ENCODE measurements at places on chromosomes 2 and 18.

- no peak for DNase-seq
Observed at GRCh38 chr2:219916281-219916680, 288.9 kb downstream of the SLC4A3 start.

DNA sequence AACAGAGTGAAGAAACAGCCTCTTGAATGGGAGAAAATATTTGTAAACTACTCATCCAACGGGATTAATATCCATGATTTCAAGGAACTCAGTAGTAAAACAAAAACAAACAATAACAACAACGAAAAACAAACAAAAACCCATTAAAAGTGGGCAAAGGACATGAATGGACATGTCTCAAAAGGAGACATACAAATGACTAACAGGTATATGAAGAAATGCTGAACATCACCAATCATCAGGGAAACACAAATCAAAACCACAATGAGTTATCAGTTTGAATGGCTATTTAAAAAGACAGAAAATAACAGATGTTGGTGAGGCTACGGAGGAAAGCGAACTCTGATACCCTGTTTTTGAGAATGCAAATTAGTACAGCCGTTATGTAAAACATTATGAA lies 224.8 kb upstream of the NRXN1 start:
- DNase-seq = no peak

GRCh38 chr2:43438858-43439655 lies 156.8 kb downstream of the THADA start:
- no peak for DNase-seq

DNA sequence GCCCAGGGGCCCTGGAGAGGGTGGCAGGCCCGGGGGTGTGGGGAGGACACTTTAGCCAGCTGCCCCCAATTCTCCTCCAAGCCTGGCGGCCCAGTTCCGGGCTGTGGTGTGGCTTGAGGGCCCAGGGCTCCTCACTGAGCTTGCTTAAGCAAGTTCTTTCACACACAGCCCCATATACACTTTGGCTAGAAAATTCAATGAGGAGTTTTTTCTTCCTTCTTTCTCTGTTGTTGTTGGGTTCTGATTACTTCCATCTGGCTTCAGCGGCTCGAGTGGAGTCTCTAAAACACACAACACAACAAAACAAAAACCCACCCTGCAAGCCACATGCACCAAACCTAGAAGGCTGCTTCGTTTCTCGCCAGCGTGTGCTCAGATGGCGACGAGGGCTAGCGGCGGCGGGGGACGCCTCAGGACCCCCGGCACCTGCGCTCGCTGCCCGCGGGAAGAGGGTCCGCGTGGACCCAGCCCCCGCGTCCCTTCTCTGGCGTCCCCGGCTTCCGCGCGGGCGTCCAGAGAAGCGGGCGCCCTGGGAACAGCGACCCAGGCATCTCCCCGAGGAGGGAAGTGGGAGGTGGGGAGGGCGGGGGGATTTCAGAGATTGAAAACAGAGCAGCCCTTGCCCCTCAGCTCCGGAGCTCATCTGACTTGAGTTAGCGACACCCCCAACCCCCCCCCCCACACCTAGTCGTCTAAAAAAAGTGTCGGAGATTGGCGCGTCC lies 577 bp upstream of the GLI2 start:
- peak; percentile 67 for DNase-seq

DNA sequence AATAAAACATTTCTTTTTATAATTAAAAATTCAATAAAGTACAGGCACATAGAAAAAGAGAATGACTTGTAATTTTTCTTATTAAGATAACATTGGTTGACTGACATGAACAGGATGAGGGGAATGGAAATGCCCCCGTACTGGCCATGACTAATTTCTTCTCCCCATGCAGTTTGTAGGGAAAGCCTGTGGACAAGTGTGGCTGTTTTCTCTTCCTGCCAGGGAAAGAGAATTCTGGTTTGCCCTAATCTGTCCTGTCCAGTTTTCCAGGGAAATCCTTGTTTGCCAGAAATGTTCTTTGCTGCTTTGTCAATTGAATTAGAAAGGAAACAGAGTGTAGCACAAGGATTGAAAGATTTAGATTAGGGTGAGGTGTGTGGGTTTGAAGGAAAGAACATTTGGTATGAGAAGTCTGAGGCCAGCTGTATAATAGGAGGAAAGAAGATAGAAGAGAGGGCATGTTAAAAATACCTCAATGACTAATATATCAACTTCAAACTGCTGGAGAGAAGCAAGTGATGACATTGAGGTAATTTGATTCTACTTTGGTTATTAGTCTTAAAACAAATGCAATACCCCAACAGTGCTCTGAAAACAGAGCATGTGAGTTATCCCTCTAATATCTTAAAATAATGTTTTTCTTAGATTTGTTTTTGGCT lies 593.9 kb upstream of the ZNF804A start:
- no peak for DNase-seq

- no peak for DNase-seq
Observed at GRCh38 chr18:61992923-61993322, 100.1 kb upstream of the RNF152 start.

GRCh38 chr18:7174344-7175095 lies 56.4 kb upstream of the LRRC30 start:
- DNase-seq = peak; percentile 28

- DNase-seq = peak; percentile 61
Observed at GRCh38 chr2:46299365-46300263, 2.4 kb downstream of the EPAS1 start.

All from GM23338 (cell line).